ENCODE measurements at places on chromosomes 16 and 17.

DNA sequence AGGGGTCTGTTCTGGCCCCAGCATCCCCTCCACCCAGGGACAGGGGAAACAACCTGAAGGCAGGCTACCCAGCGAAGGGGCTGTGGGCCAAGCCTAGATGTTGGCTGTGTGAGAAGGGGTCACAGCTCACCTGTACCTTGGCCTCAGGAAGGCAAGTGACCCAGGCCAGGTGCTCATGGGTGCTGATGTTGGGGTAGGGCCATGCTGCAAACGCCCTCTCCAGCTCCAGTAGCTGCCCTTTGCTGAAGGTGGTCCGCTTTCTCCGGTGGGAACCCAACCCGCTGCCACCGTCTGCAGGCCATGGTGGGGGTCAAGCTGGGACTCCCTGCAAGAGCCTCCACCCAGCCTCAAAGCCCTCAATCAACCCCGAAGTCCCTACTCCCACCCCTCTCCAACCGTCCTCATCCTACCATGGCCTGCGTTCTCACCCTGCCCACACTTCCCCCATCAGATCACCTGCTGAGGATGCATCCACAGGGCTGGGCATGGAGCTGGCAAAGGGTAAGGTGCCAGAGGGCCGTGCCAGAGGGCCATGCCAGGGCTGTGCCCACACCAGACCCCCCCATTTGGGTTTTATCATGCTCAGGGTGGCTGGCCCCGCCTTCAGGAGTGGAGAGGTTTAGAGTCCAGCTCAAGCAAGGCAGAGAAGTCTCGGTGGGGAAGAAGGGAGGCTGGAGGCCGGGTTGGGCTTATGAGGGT lies at the start of gene SEBOX:
Gene SEBOX, minus strand, starts transcription at position 535 of the 699 bp plus-strand sequence. Its CDS starts 48 bp downstream, at position 487.
- DNase-seq: no peak

GRCh38 chr17:39744836-39745215 lies 7.1 kb downstream of the GRB7 start:
- no peak for DNase-seq

DNA sequence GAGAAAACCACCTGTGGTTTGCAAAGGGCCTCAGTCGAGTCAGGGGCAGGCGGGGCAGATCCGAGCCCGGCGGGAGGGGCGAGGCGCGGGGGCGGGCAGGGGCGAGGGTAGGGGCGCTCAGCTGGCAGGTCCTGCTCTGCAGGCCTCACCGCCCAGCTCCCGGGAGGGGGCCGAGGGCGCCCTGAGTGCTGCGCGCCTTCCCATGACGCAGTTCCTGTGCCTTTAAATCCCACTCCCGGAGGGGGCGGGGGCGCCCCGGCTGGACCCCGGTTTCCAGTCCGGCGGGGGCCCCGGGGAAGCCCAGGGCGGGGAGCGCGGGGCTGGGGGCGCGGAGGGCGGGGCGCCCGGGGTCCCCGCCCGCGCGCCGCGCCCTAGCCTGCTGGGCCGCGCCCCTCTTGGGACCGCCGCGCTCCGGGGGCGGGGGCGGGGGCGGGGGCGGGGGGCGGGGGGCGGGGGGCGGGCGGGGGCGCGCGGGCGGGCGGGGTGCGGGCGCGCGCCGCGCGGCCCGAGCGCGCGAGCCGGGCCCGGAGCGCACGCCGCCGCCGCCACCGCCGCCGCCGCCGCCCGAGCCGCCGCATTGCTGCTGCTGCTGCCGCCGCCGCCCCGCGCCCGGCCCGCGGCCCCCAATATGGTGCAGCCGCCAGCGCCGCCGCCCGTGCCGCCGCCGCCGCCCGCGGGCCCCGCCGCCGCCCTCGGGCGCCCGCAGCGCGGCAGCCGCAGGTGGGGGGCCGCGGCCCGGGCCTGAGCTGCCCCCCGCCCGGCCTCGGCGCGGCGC lies at the start of gene JPH3:
Gene JPH3, plus strand, starts transcription at position 508 of the 775 bp plus-strand sequence. CDS start 639 bp downstream, outside the sequence.
- peak; percentile 9 for DNase-seq

DNA sequence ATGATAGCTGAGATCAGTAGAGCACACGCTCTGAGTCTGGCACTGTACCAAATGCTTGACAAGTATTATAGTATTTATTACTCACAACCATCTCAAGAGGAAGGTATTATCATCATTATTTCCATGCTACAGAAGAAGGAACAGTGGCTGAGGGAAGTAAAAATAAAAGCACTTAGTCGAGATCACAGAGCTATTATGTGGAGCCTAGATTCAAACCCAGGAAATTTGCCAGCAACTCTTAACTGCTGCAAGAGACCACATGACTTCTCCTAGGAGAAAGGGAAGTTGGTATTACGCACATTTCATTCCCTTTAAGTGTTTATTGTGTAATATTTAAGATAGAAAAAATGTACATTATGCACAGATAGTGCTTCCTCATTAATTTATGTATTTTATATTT lies 1.0 kb upstream of the RHOT1 start:
- no peak for DNase-seq

DNA sequence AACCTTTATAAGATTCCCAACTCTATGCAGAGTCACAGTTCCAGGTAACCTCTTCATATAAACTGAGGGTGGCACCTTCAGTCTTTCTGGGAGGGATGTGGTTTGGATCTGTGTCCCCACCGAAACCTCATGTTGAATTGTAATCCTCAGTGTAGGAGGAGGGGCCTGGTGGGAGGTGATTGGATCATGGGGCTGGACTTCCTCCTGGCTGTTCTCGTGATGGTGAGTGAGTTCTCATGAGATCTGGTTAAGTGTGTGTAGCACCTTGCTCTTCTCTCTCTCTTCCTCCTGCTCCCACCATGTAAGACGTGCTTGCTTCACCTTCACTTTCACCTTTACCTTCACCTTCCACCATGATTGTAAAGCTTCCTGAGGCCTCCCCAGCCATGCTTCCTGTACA lies 30.5 kb downstream of the HS3ST2 start:
- peak; percentile 51 for DNase-seq

- no peak for DNase-seq
These were observed 6.2 kb downstream of the BECN1 start for GRCh38 chr17:42817866-42818265.

DNA sequence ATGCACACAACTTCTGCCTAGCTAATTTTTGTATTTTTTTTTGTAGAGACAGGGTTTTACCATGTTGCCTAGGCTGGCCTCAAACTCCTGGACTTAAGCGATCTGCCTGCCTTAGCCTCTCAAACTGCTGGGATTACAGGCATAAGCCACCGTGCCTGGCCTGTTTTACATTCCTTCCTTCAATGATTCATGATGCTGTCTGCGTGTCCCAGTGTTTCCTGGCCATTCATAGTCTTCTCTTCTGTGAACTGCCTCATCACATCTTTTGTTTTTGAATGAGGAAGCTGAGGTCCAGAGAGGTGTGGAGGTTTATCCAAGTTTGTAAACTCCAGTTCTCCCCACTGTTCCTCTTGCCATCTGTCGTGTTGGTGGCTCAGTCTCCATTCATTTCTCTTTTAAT lies 64.5 kb upstream of the MED9 start:
- no peak for DNase-seq

DNA sequence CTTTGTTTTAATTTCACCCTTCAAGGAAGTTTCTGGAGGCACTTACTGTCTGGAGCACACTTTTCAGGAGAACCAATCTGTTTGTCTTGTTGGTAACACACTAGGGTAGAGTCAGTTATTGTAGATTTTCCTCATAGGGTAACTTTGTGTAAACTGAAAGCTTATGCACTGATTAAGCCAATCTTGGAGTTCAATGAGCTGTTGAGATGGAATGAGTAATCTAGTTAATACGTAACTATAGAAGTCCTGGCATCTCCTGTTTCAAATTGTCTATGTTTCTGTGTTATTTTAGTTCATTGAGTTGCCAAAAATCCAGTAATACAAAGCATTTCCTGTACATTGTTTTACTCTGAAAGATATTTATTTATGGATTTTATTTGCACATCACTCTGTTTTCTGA lies 111.6 kb upstream of the HAS3 start:
- no peak for DNase-seq

- DNase-seq: no peak
These were observed 67.2 kb upstream of the LHX1 start for GRCh38 chr17:36869856-36870719.

DNA sequence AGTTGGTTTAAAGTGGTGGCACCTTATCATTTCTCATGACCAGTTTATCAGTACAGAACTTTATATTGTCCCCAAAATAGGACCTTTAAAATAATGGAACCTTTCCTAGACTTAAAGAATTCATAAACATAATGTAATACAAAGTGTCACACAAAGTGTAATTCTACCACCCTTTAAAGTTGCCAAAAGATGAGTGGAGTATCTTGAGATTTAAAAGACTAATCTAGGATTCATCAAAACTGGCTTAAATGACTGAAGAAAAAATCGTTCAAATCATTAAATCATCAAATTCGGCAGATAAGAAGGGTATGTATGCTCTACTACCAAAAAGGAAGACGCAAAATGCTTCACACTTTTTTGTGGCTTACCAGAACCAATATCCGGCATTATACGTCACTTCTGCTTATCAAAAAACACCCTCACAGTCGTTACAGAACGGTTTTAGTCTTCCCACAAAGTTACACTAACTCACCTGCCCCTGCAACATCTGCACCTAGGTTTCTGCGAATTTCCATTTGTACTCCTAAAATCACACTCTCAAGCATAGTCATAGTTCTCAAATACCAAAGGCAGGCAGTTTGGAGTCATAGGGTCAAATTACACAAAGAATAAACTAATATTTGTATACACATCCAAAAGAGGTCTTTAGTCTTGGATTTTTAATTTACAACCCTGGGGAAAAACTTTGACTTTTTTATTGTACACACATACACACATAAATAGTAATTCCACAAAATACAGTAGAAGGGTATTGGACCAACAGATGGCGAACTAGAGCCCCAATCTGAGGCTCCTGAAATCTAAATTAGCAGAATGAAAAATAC lies 1.4 kb upstream of the KANSL1 start:
- peak; percentile 100 for DNase-seq

DNA sequence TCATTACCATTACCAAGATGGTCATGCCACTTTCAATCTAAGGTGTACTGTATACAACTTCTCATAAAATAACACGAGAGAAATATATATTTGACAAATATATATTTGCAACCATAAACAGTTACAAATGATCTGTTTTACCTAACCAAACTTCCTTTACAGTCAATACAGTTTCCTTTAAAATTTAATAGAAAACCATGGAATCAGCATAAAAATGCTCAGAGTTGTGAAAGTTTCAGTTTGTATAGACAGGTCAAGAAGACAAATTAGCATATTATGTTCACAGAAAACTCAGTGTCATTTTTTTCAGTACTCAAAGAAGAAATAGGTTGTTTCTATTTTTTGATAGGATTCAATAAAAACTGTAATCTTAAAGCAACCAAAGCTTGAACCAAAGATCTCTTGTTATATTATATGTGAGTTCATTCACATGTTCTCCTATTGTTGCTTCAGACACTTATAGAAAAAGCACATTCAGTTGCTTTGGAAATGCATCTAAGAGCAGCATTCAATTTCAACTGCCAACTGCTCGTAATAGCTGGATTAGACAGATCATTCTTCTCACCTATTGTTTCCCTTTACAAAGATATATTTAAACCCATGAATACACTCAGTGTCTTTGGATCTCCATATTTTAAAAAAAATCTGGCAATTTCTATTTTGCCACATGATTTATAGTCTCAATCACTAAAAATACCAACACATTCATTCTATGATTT lies 15.1 kb downstream of the SSH2 start:
- no peak for DNase-seq

- DNase-seq: no peak
These were observed 41.4 kb upstream of the BHLHA9 start for GRCh38 chr17:1228781-1229348.

DNA sequence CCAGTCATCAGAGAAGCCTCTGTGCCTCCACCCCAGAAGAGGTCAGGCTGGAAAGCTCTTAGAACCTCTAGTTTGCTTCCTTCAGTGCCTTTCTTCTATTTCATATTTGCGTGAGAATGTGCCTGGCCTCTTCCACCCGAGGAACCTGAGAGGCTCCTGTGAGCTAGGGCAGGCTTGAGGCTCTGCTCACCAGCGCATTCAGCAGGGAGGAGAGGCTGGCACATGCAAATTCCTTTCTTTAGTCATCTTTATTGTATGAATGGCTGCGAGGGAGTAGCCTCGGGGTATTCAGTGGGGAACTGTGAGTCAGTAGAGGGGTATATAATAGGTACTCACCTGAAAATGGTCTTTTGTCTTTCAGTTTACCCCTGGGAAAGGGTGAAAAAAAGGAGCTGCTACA lies 268.3 kb downstream of the ABCC12 start:
- DNase-seq: no peak

DNA sequence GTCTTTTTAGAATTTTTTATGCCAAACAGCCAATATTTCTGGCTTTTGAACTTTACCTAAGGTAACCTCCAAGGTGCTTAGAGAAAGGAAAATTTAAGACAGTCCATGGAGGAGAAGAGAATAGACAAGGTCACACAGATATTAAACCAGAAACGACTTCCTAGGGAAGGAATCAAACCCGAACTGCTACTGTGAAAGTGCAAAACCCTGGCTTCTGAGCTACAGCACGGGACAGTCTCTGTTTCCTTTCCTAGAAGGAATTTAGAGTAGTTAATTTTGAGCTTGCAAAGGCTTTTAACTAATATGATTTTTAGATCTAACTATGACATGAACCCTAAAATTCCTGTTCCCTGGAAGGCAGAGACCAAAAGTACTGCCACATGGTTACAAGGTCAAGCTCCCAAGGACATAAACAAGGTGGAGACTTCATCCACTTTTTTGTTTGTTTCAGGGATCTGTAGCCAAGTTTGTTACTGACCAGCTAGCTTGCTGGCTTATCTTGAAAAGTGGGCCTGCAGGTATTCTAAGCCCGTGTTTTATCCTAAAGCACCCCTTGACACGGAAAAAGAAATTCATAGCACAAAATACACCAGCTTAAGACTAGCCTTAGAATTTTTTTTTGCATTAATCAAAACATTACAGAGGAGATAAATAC lies 188.2 kb downstream of the SPECC1 start:
- no peak for DNase-seq

DNA sequence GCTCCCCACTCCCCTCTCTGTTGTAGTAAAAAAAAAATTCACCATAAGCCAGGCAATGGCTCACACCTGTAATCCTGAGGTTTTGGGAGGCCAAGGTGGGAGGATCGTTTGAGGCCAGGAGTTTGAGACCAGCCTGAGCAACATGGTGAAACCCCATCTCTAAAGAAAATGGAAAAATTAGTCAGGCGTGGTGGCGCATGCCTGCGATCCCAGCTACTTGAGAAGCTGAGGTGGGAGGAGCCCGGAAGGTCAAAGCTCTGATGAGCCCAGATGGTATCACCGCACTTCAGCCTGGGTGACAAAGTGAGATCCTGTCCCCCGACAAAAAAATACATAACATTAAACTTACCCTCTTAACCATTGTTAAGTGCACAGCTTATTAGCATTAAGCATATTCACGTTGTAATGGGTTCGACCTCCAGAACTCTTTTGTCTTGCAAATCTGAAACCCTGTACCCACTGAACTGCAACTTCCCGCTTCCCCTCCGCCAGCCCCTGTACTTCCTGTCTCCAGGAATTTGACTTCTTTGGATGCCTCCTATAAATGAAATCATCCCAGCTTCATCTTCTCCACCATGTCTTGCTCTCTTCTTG lies 66.8 kb downstream of the CRISPLD2 start:
- no peak for DNase-seq

- DNase-seq: peak; percentile 84
These were observed 28.6 kb downstream of the PMP22 start for GRCh38 chr17:15236281-15237105.

GRCh38 chr16:16863672-16864071 lies 484.7 kb downstream of the NPIPA7 start:
- no peak for DNase-seq
